Stimulated activated CD8-positive, alpha-beta memory T cell treated with anti-CD3 and anti-CD28 coated beads, Interleukin-4, amount 100 ng/mL, for 24 hours (primary cell): ENCODE measurements at places on chromosomes 11 and 22.

GRCh38 chr11:11451501-11452005 lies 98.5 kb upstream of the CSNK2A3 start:
- DNase-seq: no peak

- no peak for DNase-seq
These were observed 894.8 kb downstream of the TBC1D22A start for GRCh38 chr22:47657224-47657623.

- no peak for DNase-seq
These were observed 75.1 kb downstream of the BUD13 start for GRCh38 chr11:116697639-116698038.

- DNase-seq: no peak
These were observed 224.3 kb downstream of the DSCAML1 start for GRCh38 chr11:117572671-117573070.

GRCh38 chr22:48645766-48646165 lies 1181.9 kb downstream of the BRD1 start:
- no peak for DNase-seq

- DNase-seq: no peak
These were observed 11.9 kb downstream of the TMEM41B start for GRCh38 chr11:9302448-9302847.

GRCh38 chr11:75384438-75385080 lies 14.8 kb upstream of the RPS3 start:
- DNase-seq: peak; percentile 56

- peak; percentile 45 for DNase-seq
These were observed 5.3 kb upstream of the OR52M1 start for GRCh38 chr11:4539603-4540219.

- DNase-seq: peak; percentile 59
These were observed 11.0 kb upstream of the UCP3 start for GRCh38 chr11:74019860-74020259.

DNA sequence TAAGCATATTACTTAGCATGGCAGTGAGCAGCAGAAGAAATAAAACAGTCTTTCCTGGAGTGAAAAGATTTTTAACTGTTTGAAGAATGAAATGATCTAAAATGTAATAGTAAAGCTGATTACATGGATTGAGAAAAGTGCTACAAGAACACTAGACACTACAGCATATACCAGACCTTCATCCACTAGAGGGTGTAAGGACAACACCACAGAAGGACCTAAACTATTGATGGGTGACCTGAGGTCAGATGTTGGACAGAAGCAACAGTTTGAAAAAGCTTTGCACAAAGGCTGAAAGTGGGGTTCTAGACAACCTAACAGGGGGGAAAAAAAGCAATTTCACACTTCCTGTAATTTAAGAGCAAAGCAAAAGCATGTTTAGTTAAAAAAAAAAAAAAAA lies 97.7 kb downstream of the RBFOX2 start:
- DNase-seq: no peak

DNA sequence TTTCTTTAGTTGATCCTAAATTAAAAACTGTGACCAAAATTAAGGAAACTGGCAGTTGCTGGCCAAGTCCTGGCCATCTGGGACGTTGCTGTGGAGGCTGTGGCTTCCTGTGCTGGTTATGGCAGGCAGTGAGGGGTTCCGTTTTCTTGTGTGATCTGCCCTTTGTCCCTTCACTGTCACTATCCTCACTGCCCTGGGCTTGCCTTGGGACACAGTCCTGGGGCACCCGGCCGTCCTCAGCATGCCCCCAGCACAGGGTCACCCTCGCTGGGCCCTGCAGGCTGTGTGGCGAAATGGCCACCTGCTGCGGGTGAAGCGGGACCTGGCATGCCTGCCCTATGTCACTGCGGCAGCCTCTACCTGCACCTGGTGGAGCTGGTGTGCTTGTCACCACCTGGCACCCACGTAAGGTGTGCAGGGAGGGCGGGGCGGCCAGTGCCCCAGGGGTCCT lies 52.5 kb upstream of the SLC22A12 start:
- no peak for DNase-seq

- DNase-seq: no peak
These were observed 767.1 kb upstream of the API5 start for GRCh38 chr11:42544726-42545125.

- no peak for DNase-seq
These were observed 441 bp downstream of the TCN2 start for GRCh38 chr22:30607300-30607930.

DNA sequence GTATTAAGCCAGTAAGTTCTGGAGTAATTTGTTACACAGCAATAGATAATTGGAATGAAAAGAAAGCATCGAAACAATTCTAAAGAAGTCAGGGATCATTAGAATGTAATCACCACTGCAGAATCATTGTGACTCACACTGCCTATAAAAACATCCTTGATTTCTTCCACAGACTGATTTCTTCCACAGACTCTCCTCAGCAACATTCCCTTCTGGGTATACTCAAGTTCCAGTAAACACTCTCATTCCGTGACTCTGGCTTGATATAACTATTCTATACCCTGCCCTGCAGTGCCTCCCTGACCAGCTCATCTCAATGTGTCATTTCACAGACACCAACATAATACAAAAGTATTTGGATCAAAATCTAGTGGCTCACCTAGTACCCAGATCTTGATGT lies 120.5 kb downstream of the BBOX1 start:
- DNase-seq: no peak

- DNase-seq: no peak
These were observed 27.2 kb downstream of the KBTBD3 start for GRCh38 chr11:106049727-106050476.

DNA sequence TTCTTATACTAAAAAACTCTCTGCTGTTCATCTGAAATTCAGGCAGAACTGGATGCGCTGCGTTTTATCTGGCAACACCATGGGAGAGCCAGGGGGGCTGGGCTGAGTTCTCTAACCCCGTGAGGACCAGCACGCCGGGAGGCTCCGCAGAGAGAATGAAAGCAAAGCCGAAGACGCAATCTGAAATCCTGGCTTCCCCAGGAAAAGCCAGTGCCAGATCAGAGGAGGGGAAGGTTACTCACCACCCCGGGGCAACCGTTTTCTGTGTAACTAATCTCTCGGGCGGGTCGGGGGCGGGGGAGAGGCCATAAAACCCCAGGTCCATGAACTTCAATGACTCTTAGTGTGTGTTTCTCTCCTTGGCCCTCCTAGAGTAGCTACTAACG lies 99.4 kb downstream of the SHANK2 start:
- no peak for DNase-seq

DNA sequence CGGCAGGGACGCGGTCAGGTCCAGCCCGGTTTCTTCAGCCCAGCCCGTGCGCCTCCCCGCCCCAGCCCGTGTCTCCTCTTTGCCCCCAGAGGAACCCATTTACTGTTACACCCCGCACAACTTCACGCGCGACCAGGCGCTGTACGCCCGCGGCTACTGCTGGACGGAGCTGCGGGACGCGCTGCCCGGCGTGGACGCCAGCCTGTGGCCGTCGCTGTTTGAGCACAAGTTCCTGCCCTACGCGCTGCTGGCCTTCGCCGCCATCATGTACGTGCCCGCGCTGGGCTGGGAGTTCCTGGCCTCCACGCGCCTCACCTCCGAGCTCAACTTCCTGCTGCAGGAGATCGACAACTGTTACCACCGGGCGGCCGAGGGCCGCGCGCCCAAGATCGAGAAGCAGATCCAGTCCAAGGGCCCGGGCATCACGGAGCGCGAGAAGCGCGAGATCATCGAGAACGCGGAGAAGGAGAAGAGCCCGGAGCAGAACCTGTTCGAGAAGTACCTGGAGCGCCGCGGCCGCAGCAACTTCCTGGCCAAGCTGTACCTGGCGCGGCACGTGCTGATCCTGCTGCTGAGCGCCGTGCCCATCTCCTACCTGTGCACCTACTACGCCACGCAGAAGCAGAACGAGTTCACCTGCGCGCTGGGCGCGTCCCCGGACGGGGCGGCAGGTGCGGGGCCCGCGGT lies 6.5 kb downstream of the PANX2 start:
- no peak for DNase-seq

GRCh38 chr11:67282155-67282875 lies 6.8 kb upstream of the ANKRD13D start:
- DNase-seq: no peak

GRCh38 chr11:134372536-134372935 lies 39.5 kb downstream of the B3GAT1 start:
- DNase-seq: no peak

- DNase-seq: peak; percentile 74
These were observed 26.3 kb downstream of the RGL4 start for GRCh38 chr22:23716811-23717801.

DNA sequence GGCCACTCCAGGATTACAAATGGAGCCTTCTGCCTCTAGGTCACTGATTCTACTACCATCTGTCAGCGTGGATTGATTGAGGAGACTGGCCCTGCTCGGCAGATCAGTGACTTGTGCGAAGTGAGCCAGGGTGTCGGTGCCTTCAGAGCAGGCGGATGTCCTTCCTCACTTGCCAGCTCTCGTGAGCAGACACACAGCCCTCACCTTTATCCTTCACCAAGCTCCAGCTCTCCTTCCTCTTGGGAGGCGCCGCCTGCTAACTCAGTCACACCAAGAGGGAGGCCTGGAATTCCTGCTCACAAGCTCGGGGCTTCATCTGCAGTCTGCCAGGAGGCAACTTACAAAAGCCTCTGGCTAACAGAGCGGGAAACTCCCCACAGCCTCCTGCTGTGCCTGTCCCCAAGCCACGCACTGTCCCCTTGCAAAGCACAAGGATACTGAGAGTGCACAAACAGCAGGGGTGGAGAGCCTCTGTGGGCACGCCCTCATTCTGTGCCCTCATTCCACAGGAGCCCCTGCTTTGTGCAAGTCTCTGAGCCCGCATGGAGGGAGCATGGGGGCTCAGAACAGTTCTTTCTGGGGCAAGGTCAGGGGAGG lies 3.5 kb upstream of the TCF20 start:
- DNase-seq: no peak

GRCh38 chr11:1307163-1307870 lies 2.1 kb downstream of the TOLLIP start:
- no peak for DNase-seq

DNA sequence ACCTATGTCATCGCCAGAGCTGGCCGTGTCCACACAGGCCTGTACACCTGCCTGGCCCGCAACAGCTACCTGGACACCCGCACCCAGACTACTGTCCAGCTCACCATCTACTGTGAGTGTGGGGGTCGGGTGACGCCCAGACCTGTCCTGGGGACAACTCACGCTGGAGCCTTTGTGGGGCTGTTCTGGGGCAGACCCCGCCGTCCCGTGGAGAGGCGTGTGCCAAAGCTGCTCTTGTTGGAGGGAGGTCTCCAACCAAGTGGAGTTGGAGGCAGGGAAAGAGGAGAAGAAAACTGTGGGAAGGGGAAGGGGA lies 4.3 kb downstream of the VSIG10L2 start:
- DNase-seq: no peak

- DNase-seq: no peak
These were observed 172.1 kb downstream of the DYNC2H1 start for GRCh38 chr11:103281301-103281700.

DNA sequence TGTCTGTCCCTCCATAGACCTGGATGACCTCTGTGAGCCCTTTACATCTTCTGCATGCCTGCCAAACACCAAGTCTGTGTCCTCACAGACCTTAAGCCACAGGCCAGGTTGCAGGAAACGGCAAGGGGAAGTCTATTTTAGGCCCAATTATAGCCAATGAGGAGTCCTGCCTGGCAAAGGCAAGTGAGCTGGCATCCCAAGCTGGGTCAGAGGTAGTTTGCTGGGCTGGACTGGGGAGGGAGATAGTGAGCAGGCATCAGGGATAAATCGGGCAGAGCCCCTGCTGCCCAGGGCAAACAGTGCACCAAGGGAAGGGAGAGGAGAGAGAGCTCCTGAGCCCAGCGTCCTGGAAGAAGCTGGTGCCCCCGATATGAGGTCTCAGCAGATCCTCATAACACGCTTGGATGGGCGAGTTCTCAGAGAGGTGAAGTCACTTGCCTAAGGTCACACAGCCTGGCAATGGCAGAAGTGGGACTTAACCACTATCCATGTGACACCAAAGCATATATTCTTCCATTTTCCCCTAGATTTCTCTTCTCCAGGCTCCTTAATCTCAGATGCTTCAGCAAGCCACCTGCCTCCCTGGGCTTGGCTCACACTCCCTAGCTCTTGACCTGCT lies 3.7 kb upstream of the RELT start:
- DNase-seq: no peak

DNA sequence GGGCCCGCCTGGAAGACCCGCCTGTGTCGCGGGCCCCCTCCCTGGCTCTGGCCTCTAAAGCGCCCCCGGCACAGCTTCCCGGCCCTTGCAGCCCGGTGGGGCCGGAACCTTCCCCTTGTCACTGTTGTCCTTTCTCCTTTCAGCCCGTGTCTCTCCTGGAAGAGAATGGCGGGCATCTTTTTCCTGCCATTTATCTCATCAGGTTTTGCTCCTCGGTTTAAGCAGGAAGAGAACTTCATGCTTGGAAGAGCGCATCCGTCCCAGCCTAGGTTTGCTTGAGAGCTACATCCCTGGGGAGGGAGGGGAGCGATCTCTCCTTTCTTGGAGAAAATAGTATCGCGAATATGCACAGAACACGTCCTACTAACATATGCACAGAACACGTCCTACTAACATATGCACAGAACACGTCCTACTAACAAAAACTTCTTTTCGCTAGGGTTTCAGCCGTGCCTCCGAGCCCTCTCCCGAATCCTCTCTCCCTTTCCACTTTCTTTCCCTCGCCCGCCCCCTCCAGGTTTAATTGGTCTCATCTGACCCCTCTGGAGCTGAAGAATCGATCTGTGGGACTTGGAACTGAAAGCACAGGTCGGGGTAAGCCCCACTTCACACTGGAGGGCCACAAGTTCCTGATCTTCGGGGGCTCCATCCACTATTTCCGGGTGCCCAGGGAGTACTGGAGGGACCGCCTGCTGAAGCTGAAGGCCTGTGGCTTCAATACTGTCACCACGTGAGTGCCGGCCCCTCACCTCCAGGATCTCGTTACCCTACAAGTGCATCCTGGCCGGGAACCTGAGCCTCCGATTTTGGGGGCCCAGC lies 1.2 kb downstream of the GLB1L3 start:
- DNase-seq: no peak

- DNase-seq: no peak
These were observed 274.4 kb downstream of the BLID start for GRCh38 chr11:121841487-121842191.

DNA sequence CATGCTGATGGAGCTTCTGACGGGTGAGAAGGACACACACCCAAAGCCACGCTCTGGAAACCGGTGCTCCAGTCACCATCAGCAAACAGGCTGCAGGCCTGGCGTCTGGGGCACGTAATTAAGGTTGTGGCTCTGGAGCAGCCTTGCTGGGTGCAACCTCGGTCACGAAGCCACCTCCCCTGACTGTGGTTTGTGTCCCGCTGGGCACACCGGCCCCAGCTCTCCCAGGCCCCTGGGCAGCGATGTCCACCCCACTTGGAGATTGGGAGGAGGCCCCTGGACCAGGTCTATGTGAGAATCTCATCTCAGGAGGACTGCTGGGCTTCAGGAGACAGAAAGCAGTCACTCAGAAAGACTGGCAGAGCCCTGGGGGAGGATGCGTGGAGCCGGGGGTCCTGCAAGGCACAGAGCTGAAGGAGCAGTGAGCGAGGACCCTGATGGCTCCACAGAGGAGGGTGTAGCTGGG lies 631.6 kb downstream of the BRD1 start:
- no peak for DNase-seq

DNA sequence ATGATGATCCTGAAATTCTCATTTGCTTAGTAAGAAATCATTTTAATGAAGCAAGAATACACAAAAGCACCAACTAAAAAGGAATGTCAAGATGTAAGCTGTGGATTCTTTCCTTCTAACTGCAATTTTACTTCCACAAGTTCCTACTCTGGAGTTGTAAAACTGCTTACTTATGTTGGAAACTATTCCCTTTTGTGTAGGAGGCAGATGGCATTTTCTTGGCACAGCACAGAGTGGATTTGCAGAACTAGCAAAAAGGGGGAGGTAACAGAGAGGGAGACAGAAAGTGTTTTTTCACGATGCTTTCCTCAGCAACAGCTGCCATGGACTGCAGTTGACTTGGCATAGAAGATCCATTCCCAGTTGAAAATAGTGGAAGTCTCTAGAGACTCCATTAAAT lies 1112.0 kb upstream of the RAG2 start:
- DNase-seq: no peak
